ENCODE measurements at places on chromosomes 7 and 10. TPM values are rescaled to one million over a fixed set of nuclear protein-coding genes. Genes with fewer than 3 reads are reported as not detected.

DNA sequence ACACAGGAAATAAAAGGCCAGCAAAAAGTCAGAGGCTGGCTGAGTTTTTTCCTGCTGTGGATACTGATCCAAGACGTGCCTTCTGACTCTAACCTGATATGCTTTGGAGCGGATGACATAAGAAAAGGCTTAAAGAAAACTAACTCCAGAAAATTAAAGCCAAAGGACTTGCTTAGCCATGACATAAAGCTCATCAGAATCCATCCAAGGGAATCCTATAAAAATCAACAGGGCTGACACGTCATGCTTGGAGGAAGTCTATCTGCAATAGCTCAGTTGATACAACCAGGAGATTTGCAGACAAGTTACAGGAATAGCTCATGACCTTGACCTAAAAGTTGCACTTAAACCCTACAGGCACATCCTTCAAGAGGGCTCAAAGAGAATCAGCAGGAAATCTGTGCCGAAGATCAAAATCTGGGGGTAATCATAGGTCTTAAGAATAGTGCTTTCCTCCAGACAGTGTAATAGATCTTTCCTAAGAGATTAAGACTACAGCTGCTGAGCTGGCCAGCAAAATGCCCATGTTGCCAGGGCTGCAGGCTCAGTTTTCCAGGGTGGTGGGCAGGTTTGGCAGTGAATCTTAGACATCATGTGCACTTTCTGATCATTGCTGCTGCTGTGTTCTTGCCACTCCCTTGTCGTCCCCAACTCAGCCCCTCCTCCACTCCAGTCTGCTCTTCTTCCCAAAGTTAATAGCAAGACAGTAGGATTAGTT lies 111.5 kb upstream of the SVIL start:
- no peaks in the 10 kb centered on the region for H3K27me3 ChIP-seq
- peak overlapping the region; percentile 47 for H3K27ac ChIP-seq
- DNase-seq = peak; percentile 27
- H3K36me3 ChIP-seq = no peaks in the 10 kb centered on the region

DNA sequence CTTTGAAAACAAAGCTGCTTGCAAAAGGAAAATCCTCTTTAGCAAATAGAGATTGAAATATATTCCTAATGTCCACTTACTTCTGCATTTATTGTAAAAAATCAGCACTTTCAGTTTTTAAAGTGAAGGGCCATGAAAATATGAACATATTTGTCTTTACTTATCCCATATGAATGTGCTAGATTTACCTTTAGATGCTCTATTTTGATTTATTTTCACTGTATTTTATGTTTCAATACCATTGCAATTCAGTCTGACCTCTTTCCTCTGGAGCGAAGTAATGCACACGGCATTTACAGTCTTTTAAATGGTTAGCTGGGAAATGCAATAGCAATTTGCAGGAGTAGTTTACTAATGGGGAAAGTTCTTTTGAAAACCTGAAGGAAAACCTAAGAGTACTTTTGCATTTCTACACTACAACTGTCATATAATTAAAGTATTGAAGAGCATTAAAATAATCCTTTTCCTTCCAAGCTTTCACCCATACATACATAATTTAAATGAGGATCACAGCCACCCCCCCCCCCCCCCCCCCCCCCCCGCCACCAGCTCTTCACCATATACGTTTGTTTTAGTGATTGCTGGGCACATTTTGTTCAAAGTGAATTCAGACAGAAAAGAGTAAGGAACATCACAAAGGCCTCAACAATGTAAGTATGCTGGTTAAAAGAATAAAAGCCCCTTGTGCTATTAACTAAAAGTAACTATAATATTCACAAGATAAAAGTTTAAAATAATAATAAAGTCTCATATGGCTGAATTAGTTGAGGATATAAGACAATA lies 3.5 kb downstream of the SKIDA1 start:
- peak overlapping the region; percentile 96 for H3K27ac ChIP-seq
- DNase-seq = no peak
- H3K36me3 ChIP-seq = no peaks in the 10 kb centered on the region
- H3K27me3 ChIP-seq = no peaks in the 10 kb centered on the region
- peak overlapping the region; percentile 59 for H3K4me3 ChIP-seq

DNA sequence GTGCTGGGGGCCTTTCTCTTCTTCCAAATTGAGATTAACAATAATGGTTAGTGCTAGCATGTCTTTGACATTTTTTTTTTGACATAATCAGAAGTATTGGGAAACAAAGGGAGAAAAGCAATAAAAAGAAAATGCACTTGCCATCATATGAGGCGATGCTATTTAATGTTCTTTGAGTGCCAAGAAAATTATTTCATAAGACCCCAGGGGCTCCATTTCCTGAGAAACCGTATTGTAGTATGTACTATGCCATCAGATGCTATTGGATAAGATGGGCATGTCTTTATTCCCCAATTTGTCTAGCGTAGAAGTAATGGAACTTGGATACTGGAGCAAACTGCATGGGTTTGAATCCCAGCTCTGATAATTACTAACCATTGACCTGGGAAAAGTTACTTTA lies 408.9 kb downstream of the ADRA2A start:
- H3K36me3 ChIP-seq = no peaks in the 10 kb centered on the region
- no peak overlapping the region for H3K4me3 ChIP-seq
- no peaks in the 10 kb centered on the region for H3K27me3 ChIP-seq
- H3K4me1 ChIP-seq = no peaks in the 10 kb centered on the region
- no peak for DNase-seq

Gene DEPP1
- 10.3 TPM for total RNA-seq

DNA sequence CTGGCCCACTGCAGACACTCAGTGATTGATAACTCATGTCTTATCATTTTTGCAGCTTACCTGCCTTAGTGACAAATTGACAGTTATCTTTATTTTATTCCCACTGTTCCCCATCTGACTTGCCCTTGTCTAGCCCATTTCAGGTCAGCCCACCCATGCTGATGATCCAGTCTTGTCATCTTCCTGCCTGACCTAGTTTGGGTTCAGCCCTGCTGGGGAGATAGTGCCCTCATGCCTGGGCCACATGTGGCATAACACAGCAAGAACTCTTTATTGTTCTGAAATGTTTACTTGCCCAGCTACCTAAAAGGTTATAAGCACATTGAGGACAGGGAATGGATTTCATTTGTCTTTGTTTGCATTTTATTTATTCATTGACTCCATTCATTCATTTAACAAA lies 75.6 kb downstream of the ENTPD1 start:
- H3K36me3 ChIP-seq = no peaks in the 10 kb centered on the region
- no peak overlapping the region for H3K4me3 ChIP-seq
- no peaks in the 10 kb centered on the region for H3K4me1 ChIP-seq
- no peak overlapping the region for H3K27ac ChIP-seq
- no peak for DNase-seq

- no peaks in the 10 kb centered on the region for H3K36me3 ChIP-seq
- no peak overlapping the region for H3K27ac ChIP-seq
- H3K27me3 ChIP-seq = peaks cover 21% of the 10 kb centered on the region
- no peak for DNase-seq
Observed at GRCh38 chr7:139823959-139824521, 5.0 kb upstream of the TBXAS1 start.
